Chondrocyte (in vitro differentiated cells): ENCODE measurements at places on chromosomes 5 and 9. TPM values are rescaled to one million over a fixed set of nuclear protein-coding genes. Genes with fewer than 3 reads are reported as not detected.

GRCh38 chr5:148924817-148925216 is 98.4 kb downstream of the ADRB2 start:
- peaks cover 12% of the 10 kb centered on the region for H3K4me1 ChIP-seq
- DNase-seq: no peak
- H3K27me3 ChIP-seq: peaks cover 2% of the 10 kb centered on the region
- no peak overlapping the region for H3K4me3 ChIP-seq

GRCh38 chr5:141476132-141476911 is 556 bp downstream of the PCDHGC3 start:
- H3K36me3 ChIP-seq: peaks cover 4% of the 10 kb centered on the region
- no peak for DNase-seq
- peaks cover 61% of the 10 kb centered on the region for H3K4me1 ChIP-seq
- peak overlapping the region; percentile 97 for H3K27ac ChIP-seq
- H3K4me3 ChIP-seq: peak overlapping the region; percentile 95
- H3K27me3 ChIP-seq: no peaks in the 10 kb centered on the region

- no peaks in the 10 kb centered on the region for H3K36me3 ChIP-seq
- H3K4me1 ChIP-seq: peaks cover 3% of the 10 kb centered on the region
- no peak for DNase-seq
- H3K4me3 ChIP-seq: no peak overlapping the region
- H3K27me3 ChIP-seq: peaks cover 14% of the 10 kb centered on the region
- no peak overlapping the region for H3K27ac ChIP-seq
These were observed 251.4 kb upstream of the IL12B start for GRCh38 chr5:159581502-159582249.

DNA sequence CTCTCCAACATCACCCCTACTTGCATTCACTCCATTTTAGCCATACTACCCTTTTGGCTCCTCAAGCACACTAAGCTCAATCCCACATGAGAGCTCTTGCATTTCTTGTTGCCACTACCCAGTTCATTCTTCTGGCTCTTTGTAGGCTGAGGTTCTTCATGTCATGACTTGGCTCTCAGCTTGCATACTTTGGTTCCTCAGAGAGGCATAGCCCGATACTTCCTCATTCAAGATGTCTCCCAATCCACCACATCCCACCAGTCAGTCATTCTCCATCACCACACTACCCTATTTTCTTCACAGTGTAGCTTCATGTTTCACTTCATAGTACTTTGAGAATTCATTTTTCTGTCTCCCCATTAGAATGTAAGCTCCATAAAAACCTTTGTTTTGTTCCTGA is 116.7 kb downstream of the NR6A1 start:
- H3K27me3 ChIP-seq: no peaks in the 10 kb centered on the region
- H3K36me3 ChIP-seq: no peaks in the 10 kb centered on the region
- H3K4me3 ChIP-seq: no peak overlapping the region

- peaks cover 18% of the 10 kb centered on the region for H3K4me1 ChIP-seq
- H3K36me3 ChIP-seq: peaks cover 1% of the 10 kb centered on the region
- H3K4me3 ChIP-seq: no peak within 1 kb of the TSS
- no peak within 1 kb of the TSS for H3K27ac ChIP-seq
- peak; percentile 59 for DNase-seq
- no peaks in the 10 kb centered on the region for H3K27me3 ChIP-seq
These were observed at the start of gene MZB1 for GRCh38 chr5:139389701-139390638. TSS of gene MZB1 (minus strand) at chr5:139389913. CDS start at chr5:139389856, 57 bp downstream.

DNA sequence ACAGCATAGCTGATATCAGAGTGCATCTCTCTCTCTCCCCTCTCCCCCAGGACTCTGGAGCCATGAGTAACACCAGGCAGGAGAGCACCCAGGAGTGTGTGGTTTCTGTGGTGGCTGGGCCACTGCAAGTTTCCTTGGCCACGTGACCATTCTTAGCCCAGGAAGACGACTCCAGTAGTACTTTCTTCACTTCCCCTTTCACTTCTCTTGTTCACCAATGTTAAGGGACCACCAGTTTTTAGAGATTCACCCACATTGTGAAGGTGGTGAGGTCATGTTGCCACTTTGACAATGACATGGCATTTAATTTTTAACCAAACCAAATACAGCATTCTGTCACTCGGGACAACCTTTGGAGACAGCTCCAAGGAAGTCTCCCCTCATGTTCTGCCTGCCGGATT is 17.9 kb upstream of the DAPK1 start:
- no peaks in the 10 kb centered on the region for H3K36me3 ChIP-seq
- H3K4me1 ChIP-seq: peaks cover 15% of the 10 kb centered on the region
- H3K27ac ChIP-seq: no peak overlapping the region
- H3K27me3 ChIP-seq: no peaks in the 10 kb centered on the region
- no peak for DNase-seq

DNA sequence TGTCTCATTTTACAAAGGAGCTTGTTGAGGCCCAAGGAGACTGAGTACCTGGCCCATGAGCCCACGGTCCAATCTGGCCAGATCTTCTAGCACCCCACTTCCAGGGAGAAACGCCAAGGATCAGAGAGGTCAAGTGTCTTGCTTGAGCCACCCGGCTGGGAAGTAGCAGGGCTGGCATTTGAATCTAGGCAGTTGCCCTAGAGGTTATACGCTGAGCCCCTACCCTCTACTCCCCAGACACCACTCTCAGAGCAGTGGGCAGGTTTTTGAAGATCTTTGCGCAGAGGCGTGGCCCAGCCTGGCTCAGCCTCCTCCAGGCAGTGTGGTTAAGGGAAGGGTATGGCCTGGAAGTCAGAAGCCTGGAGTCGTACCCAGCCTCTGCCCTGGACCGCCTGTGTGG is 5.8 kb upstream of the NUP214 start:
- no peaks in the 10 kb centered on the region for H3K27me3 ChIP-seq
- no peak overlapping the region for H3K4me3 ChIP-seq
- H3K4me1 ChIP-seq: peaks cover 10% of the 10 kb centered on the region
- H3K27ac ChIP-seq: no peak overlapping the region

DNA sequence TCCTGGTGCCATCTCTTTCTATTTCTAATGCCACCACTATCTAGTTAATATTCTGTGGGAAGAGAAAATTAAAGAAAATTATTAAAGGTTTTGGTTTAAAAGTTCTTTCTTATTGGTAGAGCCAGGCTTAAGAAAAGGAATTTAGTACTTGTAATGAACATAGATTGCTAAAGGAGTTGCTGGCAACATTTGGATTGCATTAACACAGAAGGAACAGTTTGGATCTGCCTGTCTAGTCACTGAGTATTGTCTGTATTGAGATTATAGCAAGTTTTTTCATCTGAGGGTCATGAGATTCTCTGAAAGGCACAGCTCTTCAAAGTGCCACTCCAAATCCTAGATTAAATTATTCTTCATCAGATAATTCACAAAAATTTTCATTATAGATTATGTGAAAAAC is 32.0 kb downstream of the FSD1L start:
- no peak overlapping the region for H3K27ac ChIP-seq
- no peaks in the 10 kb centered on the region for H3K4me1 ChIP-seq
- peaks cover 3% of the 10 kb centered on the region for H3K36me3 ChIP-seq
- H3K4me3 ChIP-seq: no peak overlapping the region
- no peaks in the 10 kb centered on the region for H3K27me3 ChIP-seq
- no peak for DNase-seq

DNA sequence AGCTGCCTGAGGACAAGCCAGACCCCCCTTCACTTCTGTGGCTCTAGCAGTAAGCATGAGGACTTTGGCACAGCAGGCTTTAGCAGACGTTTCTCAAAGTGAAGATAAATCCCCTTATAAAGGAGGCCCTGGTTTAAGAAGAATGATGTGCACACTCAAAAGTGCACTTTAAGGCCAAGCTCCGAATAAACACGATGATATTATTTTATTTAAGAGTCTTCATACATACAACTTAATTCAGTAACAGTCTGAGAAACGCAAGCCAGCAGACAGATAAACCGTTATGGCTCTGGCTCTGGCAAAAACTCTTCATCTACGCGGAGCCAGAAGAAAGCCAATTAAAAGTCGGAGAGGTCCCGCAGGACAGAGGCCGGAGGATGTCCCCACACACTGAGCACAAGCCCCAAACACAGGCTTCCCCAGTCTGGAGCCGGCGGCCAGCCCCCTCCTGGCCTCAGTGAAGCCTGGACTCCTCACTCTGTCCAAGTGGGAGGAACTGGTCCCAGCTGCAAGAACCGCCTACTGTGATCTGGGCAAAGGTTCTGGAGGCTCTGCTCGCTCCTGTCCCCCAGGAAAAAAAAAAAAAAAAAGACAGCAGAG is 44.6 kb downstream of the ADAMTS2 start:
- DNase-seq: peak; percentile 48
- no peaks in the 10 kb centered on the region for H3K36me3 ChIP-seq
- H3K27me3 ChIP-seq: no peaks in the 10 kb centered on the region
- H3K4me1 ChIP-seq: peaks cover 35% of the 10 kb centered on the region
- no peak overlapping the region for H3K4me3 ChIP-seq
- no peak overlapping the region for H3K27ac ChIP-seq

DNA sequence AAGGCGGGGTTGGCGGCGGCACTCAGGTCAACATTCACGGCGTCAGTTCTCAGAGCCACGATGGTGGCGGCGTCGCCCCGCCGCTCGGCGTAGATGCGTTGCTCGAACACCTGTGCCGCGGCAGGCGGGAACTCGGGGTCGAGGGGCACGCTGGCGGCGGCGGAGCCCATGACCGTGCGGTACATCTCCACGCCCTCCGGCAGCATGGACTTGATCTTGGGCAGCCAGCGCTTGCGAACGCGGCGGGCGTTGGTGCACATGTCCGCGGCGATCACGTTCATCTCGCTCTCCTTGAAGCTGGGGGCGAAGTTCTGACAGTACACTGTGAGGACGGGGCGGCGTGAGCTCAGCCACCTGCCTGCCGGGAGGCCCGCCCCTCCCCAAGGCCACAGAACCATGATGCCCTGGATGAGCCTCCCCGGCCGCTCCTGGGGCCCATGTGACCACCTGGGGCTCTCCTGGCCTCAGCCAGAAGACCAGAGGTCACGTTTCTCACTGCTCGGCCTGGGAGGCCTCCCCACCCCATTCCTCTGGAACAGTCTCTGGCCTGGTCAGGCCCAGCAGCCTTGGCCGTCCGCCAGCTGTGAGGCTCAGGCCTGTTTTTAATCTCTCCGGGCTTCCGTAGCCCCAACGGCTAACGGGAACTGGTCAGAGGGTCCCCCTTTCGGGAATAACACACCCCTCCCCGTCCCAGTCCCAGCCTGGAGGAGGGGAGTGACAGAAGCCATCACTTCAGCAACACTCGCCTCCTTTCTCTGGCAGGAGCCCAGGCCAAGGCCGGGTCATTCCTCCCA is 50.7 kb upstream of the UBAC1 start:
- peak overlapping the region; percentile 41 for H3K27ac ChIP-seq
- H3K27me3 ChIP-seq: no peaks in the 10 kb centered on the region
- peak; percentile 92 for DNase-seq
- peaks cover 27% of the 10 kb centered on the region for H3K4me1 ChIP-seq
- H3K36me3 ChIP-seq: peaks cover 6% of the 10 kb centered on the region

The MYORG gene
- 5.3 to 7.5 TPM (median 6.8 TPM) in 3 replicates for total RNA-seq
